GM12892 (cell line): ENCODE measurements at places on chromosomes 5 and 9.

DNA sequence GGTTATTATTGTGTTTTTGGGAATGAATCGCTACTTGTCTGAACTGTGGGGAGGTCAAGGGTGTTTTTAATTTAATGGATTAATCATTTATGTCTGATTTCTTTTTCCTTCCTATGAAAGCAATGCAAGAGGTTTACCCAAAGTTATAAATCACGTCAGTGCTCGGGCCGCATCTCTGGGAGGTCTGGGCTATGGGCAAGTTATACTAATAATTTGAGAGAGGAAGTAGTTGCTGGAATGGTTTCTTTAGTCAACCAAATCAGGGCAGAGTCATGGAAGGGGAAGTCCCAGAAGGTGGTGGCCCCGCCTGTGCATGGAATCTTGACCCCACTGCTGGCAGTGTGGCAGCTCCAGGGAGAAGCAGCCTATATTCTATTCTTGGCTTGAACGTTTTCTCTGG, 180.2 kb downstream of the HSPA4 start:
- no peak for DNase-seq

- DNase-seq, result no peak
These were observed 49.7 kb upstream of the NOTCH1 start for GRCh38 chr9:136595245-136596153.

- peak; percentile 26 for DNase-seq
These were observed 21.2 kb downstream of the DYNC2I2 start for GRCh38 chr9:128635266-128636023.

DNA sequence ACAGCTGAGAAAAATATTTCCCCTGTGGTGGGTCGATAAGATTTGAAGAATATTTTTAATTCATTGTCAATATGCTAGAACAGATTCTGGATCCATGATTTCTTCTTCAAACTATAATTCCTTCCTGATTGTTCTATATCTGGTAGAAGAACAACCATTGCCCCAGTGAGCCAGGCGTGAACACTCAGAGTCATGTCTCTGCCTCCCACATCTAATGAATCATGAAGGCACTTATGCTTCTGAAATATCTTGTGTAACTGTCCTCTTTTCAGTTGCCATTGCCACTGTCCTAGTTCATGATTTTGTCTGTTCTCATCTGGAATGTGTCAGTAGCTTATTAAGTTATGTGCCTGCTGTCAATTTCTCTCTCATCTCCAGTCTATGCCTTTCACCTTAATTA, 40.0 kb downstream of the GABRG2 start:
- no peak for DNase-seq

DNA sequence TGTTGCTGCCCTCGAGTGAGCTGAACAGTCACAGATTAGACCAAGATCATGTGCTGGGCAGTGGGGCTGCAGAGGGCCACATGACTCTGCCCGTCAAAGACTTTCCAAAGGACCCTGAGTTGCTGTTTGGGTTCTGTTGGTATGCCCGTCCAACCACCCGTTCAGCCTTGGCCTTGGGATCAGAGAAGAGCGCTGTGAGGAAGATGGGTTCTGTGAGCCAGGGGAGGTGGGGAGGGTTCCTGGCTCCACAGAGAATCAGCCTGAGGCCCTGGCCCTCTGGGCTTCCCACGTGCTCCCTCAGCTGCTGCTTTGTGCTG, 72.6 kb downstream of the RGS3 start:
- no peak for DNase-seq

GRCh38 chr5:112097768-112098167, 321.3 kb downstream of the EPB41L4A start:
- DNase-seq, result no peak

GRCh38 chr5:102795526-102795925, 40.4 kb downstream of the PAM start:
- no peak for DNase-seq

- no peak for DNase-seq
These were observed 36.2 kb upstream of the POU5F2 start for GRCh38 chr5:93777620-93778019.
